Activated naive CD8-positive, alpha-beta T cell treated with anti-CD3 and anti-CD28 coated beads, Interleukin-2, amount 10 ng/mL, durations not matched to agents 7 days and 5 days (primary cell): ENCODE measurements at places on chromosomes 5 and 9. TPM values are rescaled to one million over a fixed set of nuclear protein-coding genes. Genes with fewer than 3 reads are reported as not detected.
A peak's percentile ranks its signal among the peaks of the same experiment; 100 is the strongest.

Gene ZNF658
- total RNA-seq, result 6.1 TPM

Gene TPPP
- total RNA-seq, result 0.55 TPM

DNA sequence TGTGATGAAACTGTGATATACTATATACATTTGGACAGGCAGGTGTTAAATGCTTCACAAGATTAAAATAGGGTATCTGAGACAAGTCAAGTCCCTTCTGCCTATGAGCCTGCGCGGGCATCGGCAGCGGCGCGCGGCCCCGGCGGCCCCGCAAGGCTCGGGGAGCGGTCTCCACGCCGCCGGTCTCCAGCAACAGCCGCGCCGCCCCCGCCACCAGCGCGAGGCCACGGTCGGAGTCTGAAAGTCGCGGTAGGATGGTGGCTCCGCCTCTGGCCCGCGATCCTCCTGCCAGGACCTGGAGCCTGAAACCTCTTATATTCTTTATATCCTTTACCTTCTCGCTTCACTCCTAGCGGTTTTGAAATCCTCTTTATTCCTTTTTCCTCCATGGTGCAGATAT lies 99.4 kb downstream of the INSL6 start:
- H3K4me1 ChIP-seq, result no peaks in the 10 kb centered on the region
- H3K27me3 ChIP-seq, result no peaks in the 10 kb centered on the region
- H3K36me3 ChIP-seq, result peaks cover 60% of the 10 kb centered on the region
- H3K27ac ChIP-seq, result no peak overlapping the region
- DNase-seq, result no peak

Gene PHF24
- total RNA-seq, result not detected

Gene HAPLN1
- total RNA-seq, result not detected

GRCh38 chr5:31427013-31427723 lies 104.7 kb downstream of the DROSHA start:
- H3K27ac ChIP-seq, result no peak overlapping the region
- H3K4me3 ChIP-seq, result no peak overlapping the region
- H3K4me1 ChIP-seq, result peaks cover 9% of the 10 kb centered on the region
- no peaks in the 10 kb centered on the region for H3K27me3 ChIP-seq

Gene TMC1
- not detected for total RNA-seq

- no peak for DNase-seq
- no peaks in the 10 kb centered on the region for H3K4me1 ChIP-seq
- no peak overlapping the region for H3K27ac ChIP-seq
- H3K4me3 ChIP-seq, result no peak overlapping the region
Observed at GRCh38 chr5:17282283-17283120, 65.1 kb downstream of the BASP1 start.

Gene PCDHB9
- total RNA-seq, result not detected

Gene SLC46A2
- total RNA-seq, result not detected

Gene ORM2
- not detected for total RNA-seq

DNA sequence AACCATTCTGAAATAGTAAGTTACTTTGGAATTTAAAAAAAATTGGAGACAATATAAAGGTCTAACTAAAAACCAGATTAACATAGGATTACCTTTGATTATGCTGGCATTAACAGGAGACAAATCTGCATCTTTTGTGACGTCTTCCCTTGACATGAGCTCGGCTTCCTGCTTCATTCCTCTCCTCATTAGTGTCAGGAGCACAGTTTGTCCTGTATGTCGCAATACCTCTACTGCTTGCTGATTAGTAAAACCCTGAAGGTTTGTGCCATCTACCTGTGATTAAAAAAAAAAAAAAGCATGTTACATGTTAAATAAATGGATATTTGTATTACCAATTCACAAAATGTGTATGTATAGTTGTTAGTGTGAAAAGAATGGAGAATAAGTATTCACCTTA lies 73.7 kb downstream of the MPDZ start:
- H3K27me3 ChIP-seq, result no peaks in the 10 kb centered on the region
- H3K4me1 ChIP-seq, result no peaks in the 10 kb centered on the region
- H3K4me3 ChIP-seq, result no peak overlapping the region
- H3K27ac ChIP-seq, result no peak overlapping the region
- no peaks in the 10 kb centered on the region for H3K36me3 ChIP-seq
- no peak for DNase-seq

Gene IL33
- total RNA-seq, result not detected

DNA sequence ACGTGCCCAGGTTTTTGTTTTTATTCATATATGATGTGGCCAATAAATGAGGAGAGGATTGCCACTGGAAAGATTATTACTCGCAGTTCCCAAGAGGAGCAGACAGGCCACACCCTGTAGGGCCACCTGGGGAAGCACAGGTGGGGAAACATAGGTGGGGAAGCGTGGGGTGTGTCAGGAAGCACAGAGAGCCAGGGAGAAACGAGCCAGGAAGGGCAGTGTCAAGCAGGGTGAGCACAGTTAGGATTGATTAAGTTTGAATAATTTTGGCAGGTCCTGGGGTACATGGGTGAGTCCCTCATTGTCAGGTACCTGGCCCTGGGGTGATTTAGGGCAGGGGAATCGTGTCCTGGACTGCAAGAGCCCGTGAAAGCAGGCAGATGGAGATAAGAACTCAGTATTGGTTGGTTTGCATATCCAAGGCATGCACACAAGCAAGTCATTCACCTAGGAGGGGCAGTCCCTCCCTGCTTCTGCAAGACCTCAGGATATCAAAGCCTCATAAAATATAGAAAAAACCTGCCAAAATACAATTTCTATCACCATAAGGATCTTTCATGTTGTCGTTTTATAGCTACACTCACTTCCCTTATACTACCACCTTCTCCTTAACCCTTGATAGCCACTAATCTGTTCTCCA lies 22.4 kb downstream of the MVB12B start:
- no peak overlapping the region for H3K27ac ChIP-seq
- peaks cover 26% of the 10 kb centered on the region for H3K4me1 ChIP-seq
- no peak for DNase-seq
- H3K27me3 ChIP-seq, result peaks cover 1% of the 10 kb centered on the region
- peaks cover 49% of the 10 kb centered on the region for H3K36me3 ChIP-seq

Gene IL13
- 0.37 TPM for total RNA-seq

DNA sequence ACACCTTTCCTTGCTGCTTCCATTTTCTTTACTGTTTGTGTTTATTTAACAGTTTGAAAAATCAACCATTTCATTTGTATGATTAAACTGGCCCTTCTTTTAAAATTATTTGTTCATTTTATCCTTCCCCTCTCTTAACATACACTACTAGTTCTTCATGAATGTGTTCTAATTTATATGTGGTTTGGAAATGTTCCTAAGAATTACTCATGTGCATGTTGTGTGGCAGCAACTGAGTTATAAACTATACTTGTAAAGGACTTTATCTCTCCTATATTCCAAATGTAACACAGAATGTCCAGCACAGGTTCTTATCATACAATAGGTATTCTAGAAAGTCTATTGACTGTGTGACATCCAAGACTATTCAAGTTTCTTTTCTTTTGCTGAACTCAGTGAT lies 358.2 kb upstream of the MEF2C start:
- DNase-seq, result no peak
- no peaks in the 10 kb centered on the region for H3K27me3 ChIP-seq
- no peaks in the 10 kb centered on the region for H3K4me1 ChIP-seq
- H3K36me3 ChIP-seq, result no peaks in the 10 kb centered on the region

Gene CERT1
- total RNA-seq, result 39.3 TPM

- no peaks in the 10 kb centered on the region for H3K27me3 ChIP-seq
- H3K36me3 ChIP-seq, result no peaks in the 10 kb centered on the region
- no peak for DNase-seq
- no peak overlapping the region for H3K4me3 ChIP-seq
- no peaks in the 10 kb centered on the region for H3K4me1 ChIP-seq
Observed at GRCh38 chr5:178377583-178378270, 145.1 kb upstream of the PHYKPL start.

Gene AP3B1
- 39.0 TPM for total RNA-seq

GRCh38 chr9:14515571-14516198 lies 177.5 kb downstream of the ZDHHC21 start:
- no peaks in the 10 kb centered on the region for H3K36me3 ChIP-seq
- DNase-seq, result no peak
- H3K4me1 ChIP-seq, result no peaks in the 10 kb centered on the region
- H3K27me3 ChIP-seq, result no peaks in the 10 kb centered on the region
- H3K27ac ChIP-seq, result no peak overlapping the region

DNA sequence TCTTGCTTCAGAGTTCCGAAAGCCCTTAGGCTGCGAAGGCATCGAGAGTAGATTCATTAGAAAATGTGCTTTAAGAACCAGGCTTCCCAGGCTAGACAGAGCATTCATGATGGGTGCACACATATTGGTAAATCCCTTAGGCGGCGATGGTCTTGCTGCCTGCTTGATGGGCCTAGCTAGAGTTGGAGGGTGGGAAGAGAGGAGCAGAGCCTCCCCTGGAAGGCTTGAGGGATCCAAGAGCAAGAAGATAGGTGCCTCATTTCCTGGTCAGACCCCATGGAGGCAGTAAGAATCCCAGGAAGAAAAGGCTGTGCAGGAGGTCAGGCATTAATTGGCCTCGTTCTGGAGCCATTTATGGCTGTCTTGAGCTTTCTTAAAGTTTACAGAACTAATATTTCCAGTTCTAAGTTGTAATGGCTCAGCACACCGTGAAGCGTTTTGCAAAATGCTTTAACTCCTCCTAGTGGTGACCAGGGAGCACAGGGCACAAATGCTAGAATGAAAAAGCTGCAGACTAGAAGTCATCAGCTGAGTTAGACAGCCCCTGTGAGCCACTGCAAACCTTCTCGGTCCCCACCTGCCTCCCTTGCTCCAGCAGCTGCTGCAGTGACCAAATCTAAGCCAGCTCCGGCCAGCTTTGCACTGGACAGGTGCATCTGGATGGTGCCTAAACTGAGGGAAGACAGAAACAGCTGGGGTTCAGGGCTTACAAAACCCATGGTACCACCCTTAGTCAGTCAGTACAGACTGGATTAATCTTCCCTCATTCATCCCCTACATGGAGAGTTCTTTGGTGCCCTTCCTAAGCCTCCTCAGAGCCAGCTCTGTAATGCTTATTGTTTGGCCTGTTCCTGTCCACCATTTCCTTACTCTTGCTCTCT lies 14.7 kb downstream of the SLC45A2 start:
- H3K4me1 ChIP-seq, result peaks cover 18% of the 10 kb centered on the region
- peaks cover 3% of the 10 kb centered on the region for H3K27me3 ChIP-seq
- peak; percentile 24 for DNase-seq
